Regular cardiac myocyte (primary cell): ENCODE measurements at places on chromosomes 7 and 10. TPM values are rescaled to one million over a fixed set of nuclear protein-coding genes. Genes with fewer than 3 reads are reported as not detected.

Gene C10orf53
- not detected in 2 replicates for total RNA-seq

Gene LHFPL3
- not detected in 2 replicates for total RNA-seq

Gene TSPAN15
- total RNA-seq = 0.77 and 1.7 TPM in 2 replicates

Gene GJC3
- 0.19 and 0.28 TPM in 2 replicates for total RNA-seq

Gene SPDYE9
- not detected in 2 replicates for total RNA-seq
